Left ventricle myocardium superior (tissue), 1 donor: ENCODE measurements at places on chromosomes 12 and 14.
A peak's percentile ranks its signal among the peaks of the same experiment; 100 is the strongest.

GRCh38 chr12:64670919-64671639, 60.8 kb downstream of the RASSF3 start:
- DNase-seq = no peak

DNA sequence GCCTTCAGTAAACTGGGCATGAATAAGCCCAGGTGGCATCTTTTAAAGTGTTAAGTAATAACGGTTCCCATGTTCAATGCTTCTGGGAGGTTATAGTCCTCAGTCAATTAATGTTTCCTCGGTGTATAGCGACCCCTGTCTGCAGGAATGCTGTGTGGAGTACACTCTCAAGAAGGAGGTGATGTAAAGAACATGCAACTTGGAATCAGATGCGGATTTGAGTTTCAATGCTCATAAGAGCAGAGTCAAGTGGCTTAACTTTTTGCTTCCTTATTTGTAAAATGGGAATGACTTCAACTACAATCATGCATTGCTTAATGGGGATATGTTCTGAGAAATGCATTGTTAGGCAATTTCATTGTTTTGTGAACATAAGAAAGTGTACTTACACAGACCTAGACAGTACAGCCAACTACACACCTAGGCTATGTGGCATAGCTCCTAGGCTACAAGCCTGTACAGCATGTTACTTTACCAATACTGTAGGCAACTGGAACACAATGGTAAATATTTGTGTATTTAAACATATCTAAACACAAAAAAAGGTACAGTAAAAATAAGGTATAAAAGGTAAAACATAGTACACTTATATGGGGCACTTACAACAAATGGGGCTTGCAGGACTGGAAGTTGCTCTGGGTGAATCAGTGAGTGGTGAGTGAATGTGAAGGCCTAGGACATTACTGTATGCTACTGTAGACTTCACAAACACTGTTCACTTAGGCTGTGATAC, 6.7 kb upstream of the MRPS35 start:
- DNase-seq = no peak

- DNase-seq = peak; percentile 51
Measured at GRCh38 chr14:99274346-99275221, 2.6 kb upstream of the BCL11B start.

GRCh38 chr12:109767456-109767855, 53.8 kb downstream of the FAM222A start:
- DNase-seq = no peak

GRCh38 chr14:30559638-30560091, 707 bp downstream of the G2E3 start:
- no peak for DNase-seq

- DNase-seq = no peak
Measured at GRCh38 chr12:64103825-64104740, 118.0 kb downstream of the KICS2 start.

GRCh38 chr12:108955225-108955835, 65.5 kb downstream of the SVOP start:
- DNase-seq = peak; percentile 68

DNA sequence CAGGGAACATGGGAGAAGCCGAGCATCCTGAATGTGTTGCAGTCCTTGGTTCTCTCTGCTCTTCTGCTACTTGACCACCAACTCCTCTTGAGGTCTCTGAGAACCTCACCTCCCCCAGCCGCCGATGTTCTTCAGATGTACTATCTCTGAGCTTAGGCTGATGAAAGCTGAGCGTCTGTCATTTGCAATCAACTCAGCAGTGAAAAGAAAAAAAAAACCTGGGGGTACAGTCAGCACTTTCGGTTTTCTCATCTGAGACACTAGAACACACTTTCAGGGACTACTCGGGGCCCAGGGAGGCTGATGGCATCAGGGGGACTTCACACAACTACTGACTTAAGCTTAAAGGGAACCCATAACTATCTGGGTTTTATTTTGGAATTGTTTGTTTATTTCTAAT, 9.6 kb upstream of the FLVCR2 start:
- DNase-seq = no peak

DNA sequence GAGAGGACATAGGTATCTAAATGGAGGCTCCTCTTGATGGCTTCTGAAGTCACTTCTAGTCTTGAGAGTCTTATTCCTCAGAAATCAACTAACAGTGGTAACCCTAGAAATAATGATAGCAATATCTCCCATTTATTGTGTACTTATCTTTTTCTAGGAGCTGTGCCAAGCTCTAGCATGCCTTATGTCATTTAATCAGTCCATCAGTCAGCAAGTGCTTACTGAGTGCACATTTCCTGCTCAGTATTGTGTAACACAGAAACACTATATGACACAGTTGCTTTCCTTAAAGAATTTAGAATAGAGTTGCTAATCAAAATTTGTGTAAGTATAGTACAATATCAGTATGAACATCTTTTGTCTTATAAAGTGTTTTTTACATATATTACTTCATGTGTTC, 36.6 kb downstream of the KRT76 start:
- DNase-seq = no peak

- DNase-seq = no peak
Measured at GRCh38 chr12:117134059-117134458, 34.8 kb upstream of the TESC start.

GRCh38 chr12:49972641-49973360, at the start of gene AQP6:
AQP6 (plus strand) TSS chr12:49972947; CDS start chr12:49973174, 227 bp downstream.
- no peak for DNase-seq
